ENCODE measurements at places on chromosomes 3 and 15.

GRCh38 chr15:90818251-90819210 lies 49.9 kb upstream of the FURIN start:
- no peak for DNase-seq

DNA sequence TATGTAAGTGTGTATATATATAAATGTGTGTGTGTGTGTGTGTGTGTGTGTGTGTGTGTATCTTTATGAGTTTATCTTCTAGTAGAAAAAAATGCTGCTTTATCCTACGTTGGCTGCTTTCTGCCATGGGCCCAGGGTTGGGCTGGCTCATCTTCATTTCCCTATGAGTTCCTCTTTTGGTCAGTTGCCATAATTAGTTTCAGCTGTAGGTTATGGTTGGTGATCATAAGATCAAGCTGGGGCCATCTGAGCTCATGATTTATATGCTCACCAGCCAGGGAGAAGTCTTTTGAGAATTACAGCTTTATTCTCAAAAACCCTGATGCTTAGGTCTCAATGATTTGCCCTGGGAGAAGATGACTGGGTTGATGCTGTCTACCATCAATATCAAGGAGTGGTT lies 775.8 kb upstream of the ARPP21 start:
- no peak for DNase-seq

- DNase-seq: no peak
Measured at GRCh38 chr3:79835701-79836100, 67.9 kb upstream of the ROBO1 start.

GRCh38 chr3:53956586-53956985 lies 64.9 kb upstream of the SELENOK start:
- no peak for DNase-seq

DNA sequence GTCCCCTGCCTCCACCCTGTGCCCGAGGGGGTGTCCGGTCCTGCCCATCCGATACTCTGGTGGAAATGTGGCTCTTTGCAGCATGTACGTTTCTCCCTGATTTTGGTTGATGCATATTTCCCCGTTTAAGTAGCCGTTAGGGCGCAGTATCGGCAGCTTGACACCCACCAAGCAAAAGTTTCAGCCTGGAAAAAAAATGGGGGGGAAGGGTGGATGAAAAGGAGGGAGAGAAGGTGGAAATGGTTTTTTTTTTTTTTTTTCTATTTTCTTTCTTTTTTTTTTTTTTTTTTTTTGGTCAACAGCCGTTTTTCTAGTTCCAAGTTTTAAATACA lies 1.3 kb downstream of the RAP2B start:
- DNase-seq: no peak

DNA sequence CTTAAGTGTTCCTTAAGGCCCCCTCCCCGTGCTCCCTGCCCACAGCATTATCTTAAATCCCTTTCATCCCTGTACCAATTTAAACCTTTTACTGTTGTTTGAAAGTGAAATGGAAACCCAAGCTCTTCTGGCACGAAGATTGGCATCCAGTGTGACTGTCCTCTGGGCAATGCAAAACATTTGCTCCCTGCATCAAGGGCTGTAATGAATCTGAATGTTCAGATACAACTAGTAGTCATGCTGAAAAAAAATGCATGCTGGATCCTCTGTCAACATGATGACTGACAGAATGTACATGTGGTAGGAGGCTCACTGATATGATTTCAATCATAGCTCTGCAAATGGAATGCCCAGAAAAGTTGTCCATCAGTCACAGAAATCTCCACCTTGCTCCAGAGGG lies 8.1 kb upstream of the CDIN1 start:
- DNase-seq: no peak

GRCh38 chr3:128353361-128353965 lies 113.2 kb downstream of the DNAJB8 start:
- no peak for DNase-seq
